ENCODE measurements at places on chromosomes 4 and X.
A peak's percentile ranks its signal among the peaks of the same experiment; 100 is the strongest.

DNA sequence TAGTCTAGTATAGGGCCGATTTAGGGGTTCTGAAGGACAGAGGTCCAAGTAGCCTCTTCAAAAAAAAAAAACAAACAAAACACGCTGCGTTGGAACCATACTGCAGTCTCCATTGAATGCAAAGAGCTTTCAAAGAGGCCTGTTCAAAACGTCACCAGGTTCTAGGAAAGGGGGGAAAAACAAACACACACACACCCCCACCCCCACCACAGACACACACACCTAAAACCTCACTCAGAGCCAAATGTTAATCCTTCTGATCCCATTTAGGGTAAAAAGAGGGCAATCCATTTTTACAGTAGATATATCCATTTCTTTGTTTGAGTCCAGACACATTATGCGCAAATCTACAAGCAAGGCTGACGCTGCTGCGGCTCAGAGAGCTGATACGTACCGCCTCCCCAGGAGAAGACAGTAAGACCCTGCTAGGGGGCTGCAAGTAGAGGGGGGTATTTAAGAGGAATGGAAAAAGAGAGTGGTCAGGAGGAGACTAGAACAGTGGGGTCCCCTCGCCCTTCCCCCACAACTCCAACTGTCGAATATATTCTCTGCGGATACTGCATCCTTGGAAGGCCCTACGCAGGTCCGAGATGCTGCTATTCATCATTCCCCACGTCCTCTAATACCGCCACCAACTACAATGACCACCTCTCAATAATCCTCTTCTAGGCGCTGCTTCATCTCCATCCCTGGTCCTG lies 1.3 kb downstream of the NKRF start:
- DNase-seq, result no peak

DNA sequence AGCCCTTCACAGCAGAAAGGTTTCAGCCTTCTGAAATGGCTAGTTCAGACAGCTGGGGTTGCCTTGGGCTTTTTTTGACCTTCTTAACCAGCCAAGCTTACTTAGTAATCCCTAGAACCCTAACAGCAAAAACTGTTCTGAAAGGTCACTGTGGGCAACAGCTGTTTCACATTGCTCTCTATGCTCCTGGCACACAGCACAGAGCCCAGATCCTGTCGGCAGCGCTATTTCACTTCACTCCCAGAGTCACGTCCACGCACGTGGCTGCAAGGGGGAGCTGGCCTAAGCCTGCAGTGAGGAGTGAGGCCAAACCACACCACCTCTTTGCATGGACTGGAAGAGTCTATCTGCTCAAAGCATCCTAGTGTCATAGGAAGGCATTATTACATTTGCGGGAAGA lies 32.0 kb upstream of the STS start:
- DNase-seq, result no peak

DNA sequence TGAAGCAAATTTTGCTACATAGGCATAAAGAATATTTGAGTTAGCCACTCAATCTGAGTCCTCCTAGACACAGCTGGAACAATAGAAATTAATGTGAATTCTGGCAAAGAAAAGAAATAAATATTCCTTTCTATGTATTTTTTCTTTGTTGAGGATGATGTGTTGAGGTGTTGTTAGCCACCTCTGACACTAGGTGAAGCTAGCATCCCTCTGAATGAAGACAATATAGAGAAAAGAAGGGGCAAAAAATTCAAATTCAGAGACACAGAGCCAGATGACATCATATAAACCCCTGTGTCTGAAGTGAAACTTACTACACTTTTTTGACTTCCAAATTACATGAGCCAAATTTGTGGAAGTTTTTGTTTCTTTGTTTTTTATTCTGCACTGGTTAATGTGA lies 34.6 kb upstream of the TMPRSS11D start:
- DNase-seq, result peak; percentile 67

GRCh38 chr4:17494258-17495190 lies 17.4 kb downstream of the QDPR start:
- DNase-seq, result no peak

DNA sequence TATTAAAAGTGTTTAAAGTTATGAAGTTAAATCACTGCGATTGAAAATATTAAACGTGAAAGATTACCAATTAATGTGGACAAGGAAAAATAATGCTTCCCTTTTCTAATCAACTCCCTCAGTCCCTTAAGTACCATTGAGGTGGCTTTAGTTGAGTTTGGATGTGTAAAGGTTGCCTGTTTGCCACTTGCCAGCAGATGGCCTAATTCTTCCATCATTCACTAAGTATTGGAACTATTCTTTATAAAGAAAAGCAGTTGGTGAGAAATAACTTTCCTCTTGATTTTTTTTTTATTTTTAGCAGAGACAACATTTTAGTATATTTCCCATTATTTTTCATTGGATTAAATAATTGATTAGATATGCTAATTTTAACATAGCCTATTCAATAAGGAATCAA lies 295.9 kb upstream of the TACR3 start:
- no peak for DNase-seq

DNA sequence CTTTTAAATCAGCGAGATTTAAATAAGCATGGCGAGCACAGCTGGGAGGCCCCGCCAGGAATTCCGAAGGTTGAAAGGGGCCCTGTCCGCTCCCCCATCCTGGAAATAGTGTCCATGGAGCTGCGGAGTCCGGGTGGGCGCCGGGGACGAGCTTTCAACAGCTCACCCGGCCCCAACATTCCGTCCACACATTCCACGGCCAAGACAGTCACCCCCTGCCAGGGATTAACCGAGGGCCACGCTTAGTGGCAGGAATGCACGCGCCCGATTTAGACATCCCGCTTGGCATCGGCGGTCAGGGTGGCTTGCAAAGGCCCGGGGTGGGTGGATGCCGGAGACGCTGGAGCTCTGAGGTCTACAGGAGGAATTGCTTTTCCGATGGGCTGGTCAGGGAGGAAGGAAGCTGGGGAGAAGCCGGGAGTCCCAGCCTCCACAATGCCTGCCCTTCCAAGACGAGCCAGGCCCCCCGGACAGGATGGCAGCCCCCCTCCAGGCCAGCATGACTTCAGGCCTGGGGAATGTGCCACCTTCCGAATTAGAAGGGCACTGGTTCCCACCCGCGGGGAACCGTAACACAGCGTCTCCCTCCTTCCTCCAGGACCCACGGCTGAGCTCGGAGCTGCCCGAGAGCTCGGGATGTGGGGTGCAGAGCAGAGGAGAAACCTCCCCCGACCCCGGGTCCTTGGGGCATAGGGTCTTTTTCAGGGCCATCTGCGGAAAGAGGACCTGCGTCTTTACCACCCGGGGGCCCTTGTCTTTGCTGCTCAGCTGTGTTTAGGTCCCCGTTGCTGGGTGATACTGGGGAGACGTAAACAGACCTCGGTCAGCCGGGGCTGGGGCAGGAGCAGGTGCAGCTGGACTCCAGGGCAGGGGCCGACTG lies 26.9 kb upstream of the PPP2R3B start:
- DNase-seq, result peak; percentile 33

DNA sequence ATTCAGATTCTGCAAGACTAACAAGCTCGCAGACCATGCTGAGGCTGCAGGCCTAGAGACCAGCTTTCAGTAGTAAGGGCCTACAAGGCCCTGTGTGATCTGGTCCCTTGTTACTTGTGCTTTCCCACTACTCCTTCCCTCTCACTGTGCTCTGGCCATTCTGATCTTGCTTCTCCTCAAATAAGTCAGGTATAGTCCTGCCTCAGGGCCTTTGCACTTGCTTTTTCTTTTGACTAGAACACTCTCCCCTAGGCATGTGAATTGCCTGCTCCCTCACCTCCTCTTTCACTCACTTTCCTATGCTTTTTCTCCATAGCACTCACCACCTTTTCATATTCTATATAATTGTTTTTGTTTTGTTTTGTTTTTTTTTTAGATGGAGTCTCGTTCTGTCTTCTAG lies 22.2 kb downstream of the AKAP14 start:
- no peak for DNase-seq

DNA sequence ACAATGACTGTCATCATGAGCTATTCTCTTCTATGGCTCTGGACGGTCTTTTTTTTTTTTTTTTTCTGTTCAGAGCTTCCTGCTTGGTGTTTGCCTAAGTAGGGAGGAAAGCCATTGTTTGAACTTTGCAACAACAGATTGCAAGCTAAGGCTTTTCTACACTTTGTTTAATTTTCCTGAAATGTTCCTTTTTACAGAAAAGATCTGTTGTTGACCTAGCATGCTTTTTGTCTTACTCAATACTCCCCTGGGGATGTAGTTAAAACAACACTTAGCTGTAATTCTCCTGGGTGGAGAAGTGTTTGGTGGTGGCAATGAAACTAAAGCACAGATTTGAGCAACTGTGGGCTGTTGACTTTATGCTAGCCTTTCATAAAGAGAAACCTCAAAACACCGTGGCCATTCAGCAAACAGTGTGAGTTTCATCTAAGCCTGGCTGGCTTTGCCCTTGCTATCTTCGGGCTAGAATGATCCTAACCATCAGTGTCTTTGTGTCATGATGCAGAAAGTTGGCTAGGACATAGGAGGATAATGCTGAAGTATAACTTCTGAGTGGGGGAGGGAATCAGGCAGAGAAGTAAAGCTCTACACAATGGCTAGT lies 110.5 kb downstream of the ANXA3 start:
- no peak for DNase-seq

GRCh38 chrX:102085706-102086105 lies 39.8 kb upstream of the TCEAL2 start:
- peak; percentile 24 for DNase-seq

DNA sequence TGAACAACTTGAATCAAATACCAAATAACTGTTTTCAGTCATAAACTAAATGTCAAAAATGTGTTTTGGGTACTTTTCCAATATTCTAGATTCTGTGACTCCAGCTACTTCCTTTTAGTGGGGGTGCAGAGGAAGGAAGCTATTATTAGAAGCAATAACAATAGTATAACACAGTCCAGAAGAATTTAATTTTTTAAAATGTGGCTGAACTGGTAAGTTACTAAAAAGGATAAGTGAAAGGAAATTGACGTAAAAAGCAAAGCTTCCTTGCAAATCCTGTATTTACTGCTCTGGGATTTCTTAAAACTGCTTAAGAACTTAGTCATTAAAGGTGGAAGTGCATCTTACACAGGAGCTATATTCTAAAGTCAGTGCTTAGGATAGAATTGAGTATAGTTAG lies 53.2 kb downstream of the MOSPD2 start:
- no peak for DNase-seq

DNA sequence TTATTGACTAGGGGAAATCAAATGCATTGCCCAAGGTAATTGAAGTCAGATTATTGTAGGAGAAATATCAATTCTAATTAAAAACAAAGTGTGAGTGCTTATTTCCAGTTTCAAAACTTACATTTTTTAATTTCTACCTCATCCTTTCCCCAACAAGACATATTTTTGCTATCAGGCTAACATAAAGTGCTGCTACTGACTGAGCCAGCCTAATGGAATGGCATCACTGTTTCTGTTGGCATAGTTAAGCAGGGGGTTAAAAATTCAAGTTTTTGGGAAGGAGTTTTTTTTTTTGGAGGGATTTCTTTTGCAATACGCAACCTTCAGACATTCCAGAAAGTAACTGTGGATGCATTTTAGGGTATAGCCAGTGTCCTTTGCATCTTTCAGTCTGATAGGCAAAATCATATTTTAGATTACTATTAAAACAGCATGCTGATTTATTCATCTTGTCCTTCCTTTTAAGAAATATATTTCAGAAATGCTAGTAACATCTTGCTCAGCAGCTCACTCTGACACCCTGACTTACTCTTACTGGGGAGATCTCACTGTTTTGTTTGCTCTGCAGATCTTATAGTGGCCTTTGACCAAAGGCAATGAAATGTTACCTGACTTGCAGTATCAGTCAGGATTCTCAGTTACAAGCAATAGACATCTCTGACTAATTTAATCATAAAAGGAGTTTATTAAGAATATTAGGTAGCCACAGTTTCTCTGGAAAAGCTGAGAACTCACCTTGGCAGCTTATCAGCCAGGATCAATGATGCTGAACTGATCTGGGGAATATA lies 24.4 kb downstream of the GAB1 start:
- no peak for DNase-seq

GRCh38 chr4:183493246-183493645 lies 11.6 kb upstream of the ING2 start:
- DNase-seq, result no peak

DNA sequence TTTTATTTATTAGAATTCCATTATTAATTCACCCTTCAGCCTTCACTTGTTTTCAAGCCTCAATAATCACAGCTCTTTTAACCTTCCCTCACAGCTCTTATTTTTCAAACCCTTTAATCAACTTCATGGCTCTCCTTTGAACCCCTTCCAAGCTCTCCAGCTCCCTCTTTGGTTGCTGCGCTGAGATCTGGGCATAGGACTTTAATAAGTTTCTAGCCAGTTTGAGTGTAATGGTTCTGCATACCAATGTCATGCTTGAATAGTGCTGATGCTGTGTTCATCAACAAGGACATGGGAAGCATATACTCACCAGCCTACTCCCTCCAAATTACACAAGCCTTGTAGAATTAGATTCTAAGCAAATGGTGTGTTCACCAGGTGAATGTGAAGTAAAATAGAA lies 3.5 kb upstream of the RNF212 start:
- DNase-seq, result peak; percentile 13

DNA sequence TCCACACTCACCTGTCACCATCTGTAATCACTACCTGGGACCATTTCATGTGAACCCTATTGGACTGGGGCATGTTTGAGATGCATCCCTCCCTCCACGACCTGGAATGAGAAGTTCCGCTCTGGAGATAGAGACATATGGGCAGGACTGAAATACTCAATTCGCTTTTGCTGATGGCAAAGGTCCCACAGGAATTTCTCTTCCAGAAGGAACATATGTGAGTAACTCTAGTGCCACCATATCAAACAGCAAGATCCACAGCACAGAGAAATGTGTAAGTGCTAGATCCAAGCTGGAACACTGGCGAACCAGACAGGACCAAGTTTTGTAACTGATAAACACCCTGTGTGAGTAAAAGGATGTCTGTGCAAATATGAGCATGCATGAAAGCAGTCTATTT lies 43.9 kb downstream of the SEL1L3 start:
- no peak for DNase-seq

DNA sequence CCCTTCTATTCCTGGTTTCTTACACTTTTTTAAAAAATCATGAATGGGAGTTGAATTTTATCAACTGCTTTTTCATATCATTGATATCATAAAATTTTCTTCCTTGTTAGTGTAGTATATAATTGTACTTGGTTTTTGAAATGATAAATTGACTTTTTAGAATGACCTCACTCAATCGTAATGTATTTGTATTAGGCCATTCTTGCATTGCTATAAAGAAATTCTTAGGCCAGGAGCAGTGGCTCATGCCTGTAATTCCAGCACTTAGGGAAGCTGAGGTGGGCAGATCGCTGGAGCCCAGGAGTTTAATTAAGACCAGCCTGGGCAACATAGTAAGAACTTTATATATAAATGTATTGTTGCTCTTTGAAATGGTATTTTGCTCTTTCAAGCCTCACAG lies 6.3 kb downstream of the EXOC1 start:
- no peak for DNase-seq

DNA sequence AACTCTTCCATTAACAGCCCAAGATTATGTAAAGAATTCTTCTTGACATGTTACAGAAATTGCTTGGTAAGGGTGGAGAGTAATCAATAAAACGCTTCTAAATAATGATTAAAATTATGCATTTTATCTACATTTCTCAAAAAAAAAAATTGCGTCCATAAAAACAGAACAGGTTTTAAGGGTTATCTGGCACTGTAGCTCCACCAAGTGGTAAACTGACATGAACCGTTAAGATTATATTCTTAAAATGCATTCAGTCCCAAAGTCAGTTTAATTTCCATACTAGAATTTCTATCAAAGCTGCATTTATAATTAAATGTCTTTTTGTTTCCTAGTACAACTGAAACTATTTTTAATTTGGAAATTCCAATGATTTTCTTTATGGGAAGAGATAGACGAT lies 214.0 kb upstream of the UGT8 start:
- DNase-seq, result no peak

All from hematopoietic multipotent progenitor cell (in vitro differentiated cells).